ENCODE measurements at places on chromosomes 7 and 10.

GRCh38 chr7:123635551-123636359 lies 19.9 kb upstream of the LMOD2 start:
- no peak for DNase-seq

- no peak for DNase-seq
Observed at GRCh38 chr7:117630907-117631564, 151.2 kb downstream of the CFTR start.

DNA sequence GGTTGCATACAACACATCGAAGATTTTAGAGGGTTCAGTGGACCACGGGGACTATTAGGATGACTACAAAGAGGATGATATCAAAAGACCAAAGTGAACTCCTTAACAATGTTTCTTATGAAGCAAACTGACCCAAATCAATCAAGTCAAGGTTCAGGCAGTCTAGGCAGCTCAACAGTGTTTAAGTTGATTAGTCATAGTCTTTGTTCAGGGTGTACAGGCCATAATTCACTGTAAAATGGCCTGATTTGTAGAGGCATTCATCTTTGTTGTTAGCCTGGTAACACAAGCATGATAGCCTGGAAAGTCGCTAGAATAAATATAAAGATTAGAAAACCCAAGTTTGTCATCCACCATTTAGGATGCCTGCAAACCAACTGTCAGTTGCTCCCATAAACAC lies 32.6 kb downstream of the ANTXRL start:
- no peak for DNase-seq

DNA sequence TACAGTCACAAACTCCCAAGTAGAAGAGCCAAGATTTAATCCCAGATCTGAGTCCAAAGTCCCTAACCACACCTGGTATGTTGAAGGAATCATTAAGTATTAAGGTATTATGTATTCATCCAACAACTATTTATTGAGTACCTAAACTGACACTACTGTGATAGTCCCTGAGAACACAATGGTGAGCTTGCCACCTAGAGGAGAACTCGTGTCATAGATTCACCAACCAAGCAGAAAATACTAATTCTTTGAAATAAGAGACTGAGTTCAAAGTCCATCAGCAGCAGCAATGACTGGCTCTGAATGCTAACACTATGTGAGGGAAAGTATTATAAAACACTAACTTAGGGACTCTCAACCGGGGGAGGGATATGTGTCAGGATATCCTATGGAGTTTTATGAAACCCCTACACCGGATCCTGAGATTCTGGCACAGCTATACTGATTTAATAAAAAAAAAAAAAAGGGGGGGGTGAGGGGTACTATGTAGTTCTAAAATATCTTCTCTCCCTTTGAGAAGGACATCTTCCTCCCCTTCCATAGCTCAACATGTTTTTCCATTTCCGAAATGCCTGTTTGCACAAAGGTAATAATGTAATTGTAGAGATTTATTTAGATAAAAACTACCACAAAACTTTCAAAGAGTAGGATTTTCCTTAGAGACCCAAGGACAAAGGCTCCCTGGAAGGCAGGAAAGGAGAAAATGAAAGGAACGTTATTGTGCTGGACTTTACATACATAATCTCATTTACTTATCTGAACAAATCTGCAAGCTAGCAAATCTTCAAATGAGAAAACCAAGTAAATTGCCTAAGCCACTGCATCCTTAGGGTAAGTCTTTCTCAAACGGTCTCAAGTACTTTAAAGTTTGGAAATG lies 1.6 kb downstream of the NCOA4 start:
- DNase-seq = no peak

GRCh38 chr10:73910764-73911552 lies at the start of gene PLAU:
Gene PLAU (plus strand): TSS chr10:73911132. CDS start chr10:73911556, 424 bp downstream.
- peak; percentile 44 for DNase-seq

GRCh38 chr7:139696552-139696951 lies 81.2 kb downstream of the HIPK2 start:
- DNase-seq = no peak

- DNase-seq = no peak
Observed at GRCh38 chr7:2070151-2070763, 162.5 kb downstream of the MAD1L1 start.

DNA sequence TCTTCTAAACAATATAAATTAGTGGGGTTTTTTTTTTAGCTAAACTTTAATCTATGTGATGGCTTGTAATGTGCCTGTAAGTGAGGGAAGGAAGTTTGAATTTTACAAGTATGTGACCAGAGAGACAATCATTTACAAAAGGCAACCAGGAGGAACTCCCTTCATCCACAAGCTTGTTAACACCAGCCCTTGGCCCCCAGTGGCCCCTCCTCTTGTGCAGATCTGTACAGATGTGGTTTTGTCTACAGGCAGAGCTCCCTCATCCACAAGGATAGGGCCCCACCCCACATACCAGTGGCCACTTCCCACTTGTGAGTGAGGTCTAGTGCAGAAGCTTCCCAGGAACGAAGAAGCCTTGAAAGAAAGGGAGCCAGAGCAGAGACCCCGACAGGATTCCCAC lies 234.1 kb upstream of the KMT2E start:
- DNase-seq = no peak
